ENCODE measurements at places on chromosomes 16 and 17.

DNA sequence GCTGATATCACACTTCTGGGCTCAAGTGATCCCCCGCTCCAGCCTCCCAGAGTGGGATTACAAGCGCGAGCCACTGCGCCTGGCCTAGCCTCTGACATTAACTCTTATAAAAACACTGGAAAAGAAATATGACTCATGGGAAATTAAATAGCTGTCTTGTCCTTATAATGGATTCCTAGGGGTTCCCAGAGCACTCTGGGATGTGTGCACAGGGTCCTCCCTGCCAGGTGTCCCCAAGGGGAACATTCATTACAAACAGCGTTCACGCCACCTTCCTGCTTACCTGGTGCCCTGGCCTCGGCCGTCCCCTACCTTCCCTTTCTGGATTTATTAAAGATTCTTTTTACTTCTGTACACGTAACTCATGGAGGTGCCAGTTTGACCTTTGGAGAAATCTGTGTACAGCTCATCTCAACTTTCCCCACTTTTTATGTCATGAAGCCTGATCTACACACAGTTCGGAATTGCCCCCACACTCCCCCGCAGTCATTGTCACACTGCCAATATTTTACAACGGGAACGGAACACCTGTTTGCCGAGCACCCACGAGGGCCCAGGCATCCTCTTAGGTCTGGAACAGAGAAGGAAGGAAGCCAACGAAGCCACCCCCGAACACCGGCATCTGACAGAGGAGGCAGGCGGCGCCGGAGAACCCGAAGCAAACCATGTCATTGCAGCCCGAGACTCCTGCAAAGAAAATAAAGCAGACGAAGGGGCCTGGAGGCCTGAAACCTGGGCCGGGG lies 39.7 kb upstream of the MEAK7 start:
- no peak for DNase-seq

GRCh38 chr16:25613931-25614330 lies 77.8 kb upstream of the HS3ST4 start:
- no peak for DNase-seq

DNA sequence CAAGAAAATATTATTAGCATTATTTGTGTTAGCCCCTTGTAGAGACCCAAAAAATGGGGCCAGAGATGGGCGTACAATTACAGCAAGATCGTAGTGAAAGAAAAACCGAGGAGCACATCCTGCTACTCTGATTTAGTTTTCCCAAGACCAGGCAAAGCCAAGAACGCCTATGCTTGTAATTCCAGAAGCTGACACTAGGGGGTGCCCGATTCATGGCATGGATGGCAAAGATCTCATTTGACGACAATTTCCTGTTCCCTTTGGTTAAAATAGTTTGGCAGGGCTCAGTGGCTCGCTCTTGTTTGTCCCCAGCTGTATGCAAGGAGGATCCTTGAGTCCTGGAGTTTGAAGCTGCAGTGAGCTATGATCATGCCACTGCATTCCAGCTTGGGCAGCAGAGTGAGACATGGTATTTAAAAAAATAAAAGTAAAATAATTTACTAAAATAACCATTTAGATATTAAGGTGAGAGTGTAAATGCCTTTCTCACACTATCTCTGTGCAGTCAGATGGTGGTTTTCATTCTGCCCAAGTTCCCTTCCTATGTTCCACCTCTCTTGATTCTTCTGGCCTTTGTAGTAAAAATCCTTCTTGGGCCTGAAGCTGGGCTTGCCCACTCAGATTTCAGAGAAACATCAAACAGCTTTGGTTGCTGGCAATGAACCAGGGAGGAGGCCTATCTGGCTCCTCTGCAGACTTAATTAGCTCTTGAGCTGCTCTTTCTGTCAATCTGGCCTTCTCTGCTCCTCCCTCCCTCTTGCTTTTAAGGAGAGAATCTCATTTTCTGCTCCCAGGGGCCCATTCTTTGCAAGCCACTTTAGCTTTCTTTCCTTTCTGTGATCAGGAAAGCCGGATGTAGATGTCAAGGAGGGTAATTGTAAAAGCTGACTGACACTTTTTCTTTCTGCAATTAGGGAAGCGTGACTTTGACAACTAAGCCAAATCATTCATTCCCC lies 31.2 kb downstream of the TMEM238L start:
- DNase-seq = peak; percentile 49

GRCh38 chr17:48907713-48908046 lies 527 bp upstream of the UBE2Z start:
- DNase-seq = no peak

GRCh38 chr16:21940570-21940969 lies 12.6 kb upstream of the UQCRC2 start:
- DNase-seq = no peak

DNA sequence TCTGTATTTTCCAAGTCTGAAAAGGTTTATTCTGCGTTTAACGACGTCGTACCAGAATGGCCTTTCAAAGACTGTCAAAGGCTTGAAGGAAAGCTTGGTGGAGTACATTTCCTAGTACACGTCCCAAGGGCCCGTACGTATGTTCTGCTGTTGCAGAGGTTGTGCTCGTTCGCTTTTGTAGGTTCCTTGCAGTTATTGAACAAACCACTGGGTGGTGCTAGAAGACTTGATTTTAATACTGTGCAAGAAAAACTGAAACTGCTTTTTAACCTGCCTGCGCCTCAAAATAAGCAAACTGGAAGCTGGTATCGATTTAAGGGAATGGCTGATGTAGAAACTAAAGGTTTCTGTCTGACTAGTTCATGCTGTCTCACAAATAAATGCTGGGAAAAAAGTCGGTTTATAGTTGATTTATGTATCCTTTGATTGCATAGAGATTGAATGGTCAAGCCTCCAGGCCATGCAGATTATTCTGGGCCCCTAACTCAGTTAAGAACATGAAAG lies 54.6 kb downstream of the USP10 start:
- peak; percentile 74 for DNase-seq

- DNase-seq = no peak
These were observed 56.7 kb upstream of the NOG start for GRCh38 chr17:56536766-56537165.

GRCh38 chr17:29573871-29574731 lies 5.6 kb downstream of the TP53I13 start:
- no peak for DNase-seq

- no peak for DNase-seq
These were observed 1.9 kb downstream of the PMP22 start for GRCh38 chr17:15263206-15263579.

DNA sequence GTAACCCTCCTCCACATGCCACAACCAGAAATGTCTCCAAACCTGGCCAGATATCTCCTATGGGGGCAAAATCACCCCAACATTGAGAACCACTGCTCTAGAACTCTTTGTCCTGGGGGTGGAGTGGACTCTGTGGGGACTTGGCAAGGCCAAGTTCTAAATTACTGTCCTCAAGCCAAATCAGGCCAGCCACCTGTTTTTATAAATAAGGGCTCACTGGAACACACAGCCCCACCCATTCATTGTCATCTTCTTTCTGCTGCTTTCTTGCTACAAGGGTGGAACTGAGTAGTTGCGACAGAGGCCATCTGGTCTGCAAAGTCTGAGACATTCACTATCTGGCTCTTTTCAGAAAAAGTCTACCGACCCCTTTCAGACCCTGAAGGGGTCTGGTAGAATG lies 26.8 kb upstream of the TMEM220 start:
- DNase-seq = no peak

DNA sequence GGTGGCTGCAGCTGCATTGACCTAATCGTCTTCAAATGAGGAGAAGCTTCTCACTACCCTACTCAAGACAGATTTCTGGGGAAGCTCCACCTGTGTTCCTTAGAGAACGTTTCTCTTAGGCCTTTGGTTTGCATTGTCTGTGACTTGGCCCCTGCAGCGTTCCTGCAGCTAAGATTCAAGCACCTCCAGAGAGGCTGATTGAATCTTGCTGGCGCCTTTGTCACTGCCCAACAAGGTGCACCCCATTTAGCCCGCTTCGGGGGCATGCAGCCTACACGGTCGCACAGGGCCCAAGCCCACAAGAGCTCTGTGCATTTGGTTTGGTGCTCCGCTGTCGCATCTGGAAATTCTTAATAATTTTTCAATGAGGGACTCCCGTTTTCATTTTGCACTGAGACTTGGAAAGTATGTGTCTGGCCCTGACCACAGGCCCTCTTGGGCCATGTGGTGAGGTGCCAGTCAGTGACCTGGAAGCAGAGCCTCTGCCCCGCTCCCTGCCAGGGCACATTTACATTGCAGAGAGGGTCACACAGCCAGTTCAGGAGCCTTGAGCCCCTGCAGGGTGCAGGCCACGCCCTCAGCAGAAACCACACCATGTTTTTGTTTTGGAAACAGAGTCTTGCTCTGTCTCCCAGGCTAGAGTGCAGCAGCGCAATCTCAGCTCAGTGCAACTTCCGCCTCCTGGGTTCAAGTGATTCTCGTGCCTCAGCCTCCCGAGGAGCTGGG lies 51.1 kb upstream of the CACNG5 start:
- DNase-seq = no peak

DNA sequence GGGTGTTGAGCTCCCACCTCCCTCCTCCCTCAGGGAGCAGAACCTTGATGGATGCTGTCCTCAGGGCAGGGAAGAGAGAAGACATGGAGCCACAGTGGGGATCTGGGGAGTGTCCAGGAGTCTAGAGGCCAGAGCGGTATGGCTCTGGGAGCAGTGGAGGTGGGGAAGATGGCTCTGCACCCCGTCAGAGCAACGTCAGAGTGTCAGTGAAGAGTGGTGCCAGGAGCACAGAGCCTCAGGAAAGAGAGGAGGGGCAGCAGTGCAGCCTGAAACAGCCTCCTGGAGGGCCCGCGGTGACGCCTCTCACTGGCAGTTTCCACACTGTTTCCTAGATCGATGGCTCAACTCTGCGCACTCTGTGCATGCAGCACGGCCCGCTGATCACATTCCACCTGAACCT lies 23.2 kb upstream of the SLC5A11 start:
- DNase-seq = no peak

DNA sequence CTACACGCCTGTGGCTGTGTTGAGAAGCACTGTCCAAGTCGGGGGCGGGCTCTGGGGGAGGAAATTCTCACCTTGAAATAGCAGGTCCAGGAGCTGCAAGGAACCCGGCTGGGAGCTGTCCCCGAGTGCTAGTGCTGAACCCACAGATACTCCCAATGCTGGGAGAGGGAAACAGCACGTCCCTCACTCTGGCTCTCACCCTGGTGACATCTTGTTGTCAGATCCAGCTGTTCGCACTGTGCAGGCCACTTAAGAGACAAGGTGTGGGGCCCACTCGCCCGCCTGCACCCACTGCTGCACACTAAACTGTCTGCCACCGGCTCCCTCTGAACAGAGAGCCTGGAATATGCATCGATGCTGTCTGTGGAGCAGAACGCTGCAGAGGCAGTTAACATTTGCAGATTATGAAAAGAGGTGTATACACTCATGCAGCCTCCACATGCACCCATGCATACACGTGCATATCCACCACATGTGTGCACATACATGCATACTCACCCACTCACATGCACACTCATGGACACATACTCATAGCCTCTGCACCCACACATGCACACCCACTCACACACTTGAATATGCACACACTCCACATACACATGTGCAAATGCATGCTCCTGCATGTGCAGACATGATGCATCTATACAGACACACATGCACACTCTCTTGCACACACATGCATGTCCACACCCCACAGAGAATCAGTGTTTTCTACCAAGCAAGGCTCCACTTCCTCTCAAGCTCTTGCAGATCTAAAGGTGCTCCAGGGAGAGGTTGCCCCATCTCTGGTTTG lies 42.0 kb downstream of the MGAT5B start:
- DNase-seq = peak; percentile 44

- no peak for DNase-seq
These were observed 7.8 kb upstream of the SSTR2 start for GRCh38 chr17:73156887-73157520.
